ENCODE measurements at places on chromosomes 6 and 20. TPM values are rescaled to one million over a fixed set of nuclear protein-coding genes. Genes with fewer than 3 reads are reported as not detected.

Gene ADGRF5
- 19.9 TPM for total RNA-seq

GRCh38 chr6:168099201-168100010, 20.4 kb upstream of the FRMD1 start:
- H3K4me3 ChIP-seq: no peak overlapping the region
- H3K36me3 ChIP-seq: no peaks in the 10 kb centered on the region
- DNase-seq: no peak
- no peaks in the 10 kb centered on the region for H3K4me1 ChIP-seq
- H3K27me3 ChIP-seq: no peaks in the 10 kb centered on the region
- H3K27ac ChIP-seq: no peak overlapping the region

DNA sequence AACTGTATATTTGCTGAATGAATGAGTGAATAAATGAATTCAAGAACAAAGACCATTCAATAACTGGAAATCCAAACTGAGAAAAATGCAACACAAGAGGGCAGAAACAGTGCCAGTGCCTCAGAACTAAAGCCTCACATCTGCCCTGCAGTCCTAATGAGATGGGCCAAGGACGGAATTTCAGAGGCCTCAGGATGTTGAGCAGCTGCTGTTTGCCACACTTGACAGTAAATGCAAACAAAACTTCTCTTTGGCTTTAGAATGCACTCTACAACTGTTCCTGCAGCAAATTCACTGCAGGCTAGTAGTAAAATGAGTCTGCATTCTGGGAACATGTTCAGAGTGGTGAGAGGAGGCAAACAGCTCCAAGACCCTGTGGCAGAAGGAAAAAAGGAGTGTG, 177.6 kb upstream of the LRFN2 start:
- DNase-seq: no peak
- H3K4me3 ChIP-seq: no peak overlapping the region
- H3K27me3 ChIP-seq: no peaks in the 10 kb centered on the region
- H3K36me3 ChIP-seq: no peaks in the 10 kb centered on the region
- no peak overlapping the region for H3K27ac ChIP-seq
- H3K4me1 ChIP-seq: no peaks in the 10 kb centered on the region

- DNase-seq: no peak
- H3K4me1 ChIP-seq: no peaks in the 10 kb centered on the region
- no peak overlapping the region for H3K27ac ChIP-seq
- no peaks in the 10 kb centered on the region for H3K27me3 ChIP-seq
Observed at GRCh38 chr6:48535582-48536009, 424.6 kb upstream of the PTCHD4 start.
